NCI-H1417 treated with DMSO at 0.1 percent for 48 hours (cell line): ENCODE measurements at places on chromosomes 7 and 10.
A peak's percentile ranks its signal among the peaks of the same experiment; 100 is the strongest.

DNA sequence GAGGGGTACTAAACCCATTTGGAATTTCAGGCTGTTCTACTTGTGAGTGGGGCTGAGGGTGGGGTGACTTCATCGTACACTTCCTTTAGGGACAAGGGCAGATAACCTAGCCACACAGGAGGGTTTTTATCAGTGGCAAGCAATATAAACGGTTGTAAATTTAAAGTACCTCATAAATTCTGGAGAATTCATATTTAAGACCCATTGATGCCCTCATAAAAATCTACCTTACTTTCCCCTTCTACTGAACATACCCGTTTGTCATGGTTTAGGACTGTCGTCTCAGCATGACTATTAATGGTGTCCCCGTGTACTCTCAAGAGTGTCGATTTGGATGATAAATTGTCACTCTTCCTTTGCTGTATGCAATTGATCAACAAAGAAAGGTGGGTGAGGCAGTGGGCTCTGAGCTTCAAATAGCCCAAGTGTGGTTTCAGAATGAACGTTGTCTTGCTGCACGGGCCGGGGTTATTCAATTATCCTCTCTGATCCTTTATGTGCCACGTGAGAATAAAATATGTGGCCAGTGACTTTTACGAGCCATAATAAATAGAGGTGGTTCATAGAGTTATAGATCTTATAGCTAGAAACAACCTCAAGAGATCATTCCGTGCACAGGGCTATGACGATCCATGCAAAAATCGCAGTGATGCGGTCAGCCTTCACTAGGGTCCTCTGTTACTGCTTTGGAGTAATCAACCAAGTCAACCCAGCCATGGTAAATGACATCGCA, 82.2 kb downstream of the FAM107B start:
- no peak for DNase-seq

DNA sequence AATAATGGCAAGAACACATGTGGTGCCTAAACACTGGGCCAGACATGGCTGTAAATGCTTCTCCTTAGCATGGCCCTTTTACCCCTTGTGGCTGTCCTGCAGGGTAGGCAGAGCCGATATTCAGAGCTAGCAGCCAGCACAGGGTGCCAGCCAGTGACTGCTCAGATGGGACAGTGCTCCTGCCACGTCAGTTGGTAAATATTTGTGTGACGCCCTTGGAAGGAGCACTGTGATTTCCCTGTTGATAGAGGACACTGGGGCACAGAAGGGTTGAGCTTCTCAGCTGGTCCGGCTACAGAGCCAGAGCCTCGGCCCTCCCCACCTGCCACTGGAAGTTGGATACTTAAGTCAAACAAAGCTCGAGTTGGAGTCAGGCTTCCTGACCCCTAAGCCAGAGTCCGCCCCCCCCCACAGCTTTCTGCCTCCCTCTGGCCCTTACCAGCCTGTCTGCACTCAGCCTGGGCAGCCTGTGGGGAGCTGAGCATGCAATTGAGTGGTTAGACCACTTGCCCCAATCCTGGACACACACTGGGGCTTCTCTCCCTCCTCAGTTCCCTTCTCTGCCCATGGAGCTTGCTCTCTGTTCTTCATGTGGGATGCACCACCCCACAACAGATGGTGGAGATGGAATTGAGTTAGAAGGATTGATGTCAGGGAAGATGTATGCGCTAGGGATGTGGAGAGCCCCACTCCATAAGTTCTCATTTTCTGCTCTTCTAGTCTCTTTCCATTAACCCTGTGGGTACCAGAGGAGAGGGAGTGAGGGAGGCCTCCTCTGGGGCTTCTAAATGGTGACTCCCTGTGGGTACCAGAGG, 350.8 kb downstream of the PLXNA4 start:
- no peak for DNase-seq

DNA sequence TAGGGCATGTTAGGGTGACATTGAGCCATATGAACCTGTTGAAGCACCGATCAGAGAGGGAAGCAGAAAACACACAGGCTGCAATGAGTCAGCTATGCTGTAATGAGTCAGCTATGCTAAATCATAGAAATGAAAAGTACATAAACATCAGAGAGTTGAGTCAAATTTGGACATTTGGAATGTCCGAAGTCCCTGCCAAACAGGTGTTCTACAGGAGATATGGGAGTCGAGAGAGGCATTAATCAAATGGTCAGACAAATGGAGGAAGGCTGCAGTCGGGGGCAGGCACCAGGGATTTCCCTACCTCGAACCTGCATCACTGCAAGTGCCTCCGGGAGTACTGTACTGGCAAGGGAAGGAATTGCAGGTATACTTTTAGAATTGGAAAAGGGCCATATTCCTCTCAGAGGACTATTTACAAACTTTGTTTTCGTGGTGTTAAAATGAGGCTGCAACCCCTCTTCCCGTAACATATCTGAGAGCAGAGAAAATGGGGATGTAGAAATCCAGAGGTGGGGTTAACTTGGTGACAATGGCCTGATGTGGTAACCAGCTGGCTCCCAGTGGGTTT, 8.8 kb upstream of the ZC3HAV1 start:
- DNase-seq = no peak

- no peak for DNase-seq
Measured at GRCh38 chr10:70324951-70325781, 41.4 kb upstream of the NPFFR1 start.

GRCh38 chr10:133277993-133278576, 1.4 kb upstream of the ADAM8 start:
- DNase-seq = no peak

DNA sequence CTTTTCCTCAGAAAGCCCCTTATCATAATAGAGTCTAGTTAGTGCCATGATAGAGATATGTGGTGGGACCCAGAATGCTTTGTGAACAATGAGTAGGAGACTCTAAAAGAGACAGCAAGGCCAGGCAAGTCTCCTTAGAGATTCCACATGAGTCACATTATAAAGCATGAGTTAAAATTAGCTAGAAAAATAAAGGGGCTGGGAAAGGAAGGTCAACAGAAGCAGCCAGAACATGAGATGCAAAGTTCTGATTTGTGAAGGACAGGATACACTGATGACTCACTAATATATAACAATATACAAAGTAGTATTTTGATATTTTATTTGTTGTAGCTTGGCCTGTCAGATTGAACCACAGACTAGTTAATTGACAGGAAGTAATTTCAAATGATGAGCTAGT, 25.3 kb upstream of the SNX13 start:
- DNase-seq = no peak

DNA sequence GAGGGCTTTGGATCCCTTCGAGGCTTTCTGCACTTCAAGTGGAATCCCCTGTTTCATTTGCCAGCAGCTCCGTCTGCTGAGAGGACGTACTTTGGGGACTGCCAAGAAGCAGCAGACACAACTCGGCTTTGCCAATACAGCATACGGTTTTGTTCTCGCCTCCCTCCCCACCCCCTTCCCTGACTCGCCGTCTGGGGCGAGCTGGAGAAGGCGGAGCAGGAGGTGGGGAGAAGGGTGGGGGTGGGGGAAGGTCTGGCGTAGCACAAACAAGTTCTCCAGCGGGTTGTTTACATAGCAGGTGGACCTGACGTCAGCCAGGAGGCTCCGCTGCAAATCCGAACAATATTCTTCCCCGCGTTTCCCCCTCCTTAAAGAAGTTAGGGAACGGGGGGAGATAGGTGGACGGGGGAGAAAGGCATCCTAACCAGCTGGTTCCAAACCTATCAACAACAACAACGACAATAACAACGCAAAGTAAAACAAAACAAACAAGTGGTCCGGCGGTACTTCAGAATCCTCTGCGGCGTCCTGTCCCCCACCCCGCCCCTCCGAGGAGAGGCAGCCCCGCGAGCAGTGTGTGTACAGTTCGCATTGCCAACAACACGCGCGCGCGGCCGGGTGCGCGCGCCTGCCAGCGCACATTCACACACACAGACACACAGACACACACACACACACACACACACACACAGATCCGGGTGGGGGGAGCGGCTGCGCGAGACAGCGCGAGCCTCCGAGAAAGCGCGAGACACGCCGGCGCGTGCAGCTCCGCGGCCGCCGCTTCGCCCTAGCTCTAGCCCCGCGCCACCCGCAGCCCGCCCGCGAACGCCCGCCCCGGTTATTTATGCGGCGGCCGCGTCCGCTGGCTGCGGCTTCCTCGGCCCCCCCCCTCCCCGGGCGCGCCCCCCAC, 167.0 kb upstream of the PPP1R3A start:
- DNase-seq = peak; percentile 91

DNA sequence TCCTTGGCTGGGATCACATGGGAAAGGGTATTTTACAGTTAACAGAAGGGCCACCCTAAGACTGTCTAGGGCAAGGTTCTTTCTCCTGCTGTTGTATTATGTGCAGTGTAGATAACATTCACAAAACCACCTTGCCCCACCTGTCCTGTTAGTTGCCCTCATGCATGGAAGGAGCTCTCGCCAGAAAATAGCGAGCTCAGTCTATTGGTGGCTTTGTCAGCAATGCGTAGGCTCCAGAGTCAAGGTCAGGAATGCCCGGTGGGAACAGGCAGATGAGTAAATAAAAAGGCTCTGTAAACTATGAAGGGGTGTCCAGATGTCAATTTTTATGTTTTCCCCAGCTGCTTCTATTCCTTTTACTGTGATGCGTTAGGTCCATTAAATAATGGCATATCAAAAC, 107.1 kb upstream of the WDR11 start:
- no peak for DNase-seq

DNA sequence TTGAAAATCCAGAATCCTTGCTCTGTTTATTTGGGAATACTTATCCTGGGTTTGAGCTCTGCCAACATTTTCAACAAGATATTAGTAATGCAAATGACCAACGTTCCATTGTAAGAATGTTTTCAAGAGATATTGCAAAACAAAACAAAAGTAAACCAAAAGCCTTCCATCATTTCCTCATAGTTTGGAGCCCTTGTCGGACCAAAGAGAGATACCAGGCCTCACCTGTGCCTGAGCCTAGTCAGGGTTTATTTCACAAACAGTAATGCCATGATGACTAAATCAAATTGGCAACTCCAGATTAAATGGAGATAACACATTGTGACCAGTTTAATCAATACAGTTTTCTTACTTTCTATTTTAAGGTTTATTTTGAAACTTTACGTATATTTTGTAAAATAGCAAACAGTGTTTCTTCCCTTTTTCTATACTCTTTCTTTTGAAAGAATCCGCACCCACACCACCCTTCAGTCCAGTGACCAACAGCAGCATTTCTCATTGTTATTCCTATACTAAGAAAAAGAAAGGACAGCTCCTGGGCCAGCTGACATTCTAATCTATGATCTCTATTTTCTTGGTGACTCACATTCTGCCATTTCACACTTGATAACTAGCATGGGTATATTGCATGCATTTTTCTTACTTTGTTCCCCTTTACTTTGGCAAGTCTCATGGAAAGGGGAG, 168.5 kb upstream of the MEOX2 start:
- no peak for DNase-seq

GRCh38 chr10:15791816-15792524, 68.3 kb downstream of the MINDY3 start:
- DNase-seq = no peak

- DNase-seq = no peak
Measured at GRCh38 chr10:118291122-118291521, 51.0 kb downstream of the FAM204A start.

- DNase-seq = no peak
Measured at GRCh38 chr7:149302865-149303264, 40.9 kb downstream of the ZNF783 start.

GRCh38 chr7:105776068-105776790, 100.2 kb downstream of the ATXN7L1 start:
- no peak for DNase-seq

DNA sequence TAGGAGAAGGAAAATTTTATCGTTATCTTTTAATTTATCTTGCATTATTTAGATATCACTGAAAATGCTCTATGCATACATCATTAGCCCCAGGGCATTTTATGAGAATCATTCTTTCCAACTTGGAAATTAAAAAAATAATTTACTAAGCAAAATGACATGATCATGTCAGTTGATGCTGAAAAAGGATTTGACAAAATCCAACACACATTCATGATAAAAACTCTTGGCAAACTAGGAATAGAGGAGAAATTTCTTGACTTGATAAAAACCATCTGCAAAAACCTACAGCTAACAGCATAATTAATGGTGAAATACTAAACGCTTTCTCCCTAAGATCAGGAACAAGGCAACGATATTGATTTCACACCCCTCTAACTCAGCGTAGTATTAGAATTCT, 40.2 kb upstream of the RSU1 start:
- no peak for DNase-seq

DNA sequence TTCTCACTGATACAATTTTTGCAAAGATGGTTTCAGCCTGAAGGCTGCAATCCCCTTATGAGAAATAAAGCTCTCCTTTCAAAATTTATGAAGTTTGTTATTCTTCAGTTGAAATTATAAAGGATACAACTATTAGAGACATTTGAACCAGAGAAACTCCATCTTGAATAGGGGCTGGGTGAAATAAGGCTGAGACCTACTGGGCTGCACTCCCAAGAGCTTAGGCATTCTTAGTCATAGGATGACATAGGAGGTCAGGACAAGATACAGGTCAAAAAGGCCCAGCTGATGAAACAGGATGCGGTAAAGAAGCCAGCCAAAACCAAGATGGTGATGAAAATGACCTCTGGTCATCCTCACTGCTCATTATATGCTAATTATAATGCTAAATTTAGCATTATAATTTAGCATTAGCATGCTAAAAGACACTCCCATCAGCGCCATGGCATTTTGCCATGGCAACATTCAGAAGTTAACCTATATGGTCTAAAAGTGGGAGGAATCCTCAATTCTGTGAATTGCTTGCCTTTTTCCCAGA, 22.4 kb upstream of the IFIT1B start:
- no peak for DNase-seq

DNA sequence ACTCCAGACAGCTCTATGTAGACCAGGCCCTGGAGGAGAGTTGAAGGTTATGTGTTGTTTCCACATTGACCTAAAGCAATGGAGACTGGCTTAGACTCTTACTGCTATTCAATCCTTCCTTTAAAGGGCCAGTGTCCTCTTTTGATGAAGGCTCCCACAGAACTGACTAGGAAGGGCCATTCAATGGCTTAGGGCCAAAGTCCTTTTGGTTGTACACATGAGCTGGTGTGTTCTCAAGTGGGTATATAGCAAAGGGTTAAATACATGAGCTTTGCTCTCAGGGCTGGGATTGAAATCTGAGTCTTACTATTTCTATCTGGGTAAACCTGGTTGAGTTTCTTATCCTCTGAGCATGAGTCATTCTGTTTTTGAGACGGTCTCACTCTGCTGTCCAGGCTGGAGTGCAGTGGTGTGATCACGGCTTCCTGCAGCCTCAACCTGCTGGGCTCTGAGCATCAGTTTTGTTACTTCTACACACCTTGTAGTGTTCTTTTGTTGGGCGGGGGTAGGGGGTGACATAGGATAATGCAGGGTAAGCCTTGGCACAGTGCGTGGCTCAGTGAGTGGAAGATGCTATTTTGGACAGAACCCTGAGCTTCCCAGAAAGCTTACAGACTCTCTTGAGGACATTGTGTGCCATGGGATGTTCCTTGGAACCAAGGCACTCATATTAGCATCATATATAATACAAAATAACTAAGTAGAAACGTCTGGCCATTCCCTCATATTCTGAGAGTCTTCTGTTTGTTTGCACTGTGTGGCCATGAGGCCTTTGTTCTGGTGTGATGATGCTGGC, 90.1 kb downstream of the ABCC2 start:
- DNase-seq = no peak

DNA sequence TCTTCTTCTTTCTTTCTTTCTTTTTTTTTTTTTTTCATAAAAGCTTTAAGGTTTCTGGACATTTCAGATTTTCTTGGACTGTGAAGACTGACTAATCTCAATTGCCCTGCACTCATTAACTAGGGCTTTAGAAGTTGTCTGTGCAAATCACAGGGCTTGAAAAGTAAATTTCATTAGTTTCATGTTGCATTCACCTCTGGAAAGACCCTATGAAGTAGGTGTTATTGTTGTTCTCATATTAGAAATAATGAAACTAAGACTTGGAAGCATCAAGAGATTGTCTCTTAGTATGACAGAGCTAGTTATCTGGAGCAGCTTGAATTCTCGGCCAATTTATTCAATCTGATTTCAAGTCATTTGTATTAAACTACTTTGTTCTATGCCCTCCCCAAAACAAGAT, 28.2 kb upstream of the SEMA3D start:
- no peak for DNase-seq
